ENCODE measurements at places on chromosomes 7 and 10.

GRCh38 chr7:136874393-136875032 is 6.1 kb downstream of the CHRM2 start:
- DNase-seq = no peak

- no peak for DNase-seq
These were observed 31.6 kb upstream of the PRSS37 start for GRCh38 chr7:141872931-141873330.

- no peak for DNase-seq
These were observed 159.2 kb upstream of the PLXNA4 start for GRCh38 chr7:132735476-132735875.

- no peak for DNase-seq
These were observed 63.4 kb downstream of the CAV1 start for GRCh38 chr7:116588225-116588624.

- DNase-seq = no peak
These were observed 217.2 kb downstream of the RELN start for GRCh38 chr7:103772171-103772773.

- DNase-seq = no peak
These were observed 36.6 kb downstream of the MICALL2 start for GRCh38 chr7:1422512-1423263.

DNA sequence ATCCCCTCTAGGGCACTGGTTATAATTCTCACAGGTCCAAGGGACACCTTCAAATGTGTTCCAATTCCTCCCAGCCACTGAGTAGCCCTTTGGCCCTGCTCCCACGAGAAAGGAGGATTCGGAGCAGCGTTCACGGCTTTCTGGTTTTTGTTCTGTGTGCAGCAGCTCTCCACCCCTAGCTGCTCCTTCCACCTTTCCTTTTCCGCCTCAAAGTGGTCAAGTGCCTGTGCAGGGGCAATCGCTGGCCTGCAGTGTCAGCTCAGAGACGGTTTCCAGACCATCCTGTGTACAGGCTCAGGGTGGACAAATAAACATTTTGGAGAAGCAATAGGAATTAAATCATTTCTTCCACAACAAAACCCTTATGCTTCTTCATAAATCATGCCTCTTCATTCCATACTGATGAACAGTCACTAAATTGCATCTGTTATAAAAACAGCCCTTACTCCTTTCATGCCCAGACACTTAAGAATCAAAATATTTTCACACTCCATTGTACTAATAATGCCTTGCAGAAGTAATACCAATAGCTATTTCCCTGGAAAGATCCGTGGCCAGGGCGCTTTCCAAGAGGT is 1.1 kb downstream of the KIAA1549 start:
- DNase-seq = no peak

- no peak for DNase-seq
These were observed 9.5 kb downstream of the CISD1 start for GRCh38 chr10:58278274-58278961.

GRCh38 chr7:2031451-2031845 is 201.3 kb downstream of the MAD1L1 start:
- no peak for DNase-seq

GRCh38 chr7:87111877-87112276 is 40.4 kb upstream of the DMTF1 start:
- no peak for DNase-seq

- peak; percentile 4 for DNase-seq
These were observed 51.7 kb downstream of the ADRA2A start for GRCh38 chr10:111128331-111129180.

DNA sequence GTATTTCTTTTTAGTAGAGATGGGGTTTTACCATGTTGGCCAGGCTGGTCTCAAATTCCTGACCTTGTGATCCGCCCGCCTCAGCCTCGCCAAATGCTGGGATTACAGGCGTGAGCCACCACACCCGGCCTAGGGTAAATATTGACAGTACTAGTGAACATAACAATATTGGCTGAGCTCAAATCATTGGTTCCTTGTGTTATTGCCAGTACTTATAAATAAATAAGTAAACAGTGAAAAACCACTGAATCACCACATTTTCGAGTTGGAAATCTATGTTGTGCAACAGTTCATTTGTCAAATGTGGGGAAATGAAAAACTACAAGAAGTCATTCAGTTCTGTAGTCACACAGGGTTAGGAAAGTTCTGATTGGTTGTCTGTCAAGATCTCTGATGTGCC is 15.8 kb downstream of the RPP30 start:
- DNase-seq = no peak
